ENCODE measurements at places on chromosomes 11 and 22.

DNA sequence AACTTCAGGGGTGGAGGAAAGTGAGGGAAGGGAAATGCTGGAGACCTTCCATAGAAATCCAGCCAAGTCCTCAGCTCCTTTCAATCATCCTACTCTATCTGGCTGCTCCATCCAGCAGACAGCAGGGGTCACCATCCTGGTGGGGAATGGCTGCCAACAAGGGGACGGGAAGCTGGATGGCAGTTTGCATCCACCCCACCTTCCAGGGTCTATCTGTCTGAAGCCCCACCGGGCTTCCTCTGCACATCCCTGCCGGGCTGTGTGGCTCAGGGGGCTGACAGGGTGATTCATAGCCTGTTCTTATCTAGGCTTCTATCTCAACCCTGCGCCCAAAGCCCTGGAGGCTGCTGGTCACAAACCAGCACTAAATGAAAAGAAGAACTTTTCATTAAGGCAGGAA is 1.1 kb downstream of the SYTL2 start:
- DNase-seq: peak; percentile 37

DNA sequence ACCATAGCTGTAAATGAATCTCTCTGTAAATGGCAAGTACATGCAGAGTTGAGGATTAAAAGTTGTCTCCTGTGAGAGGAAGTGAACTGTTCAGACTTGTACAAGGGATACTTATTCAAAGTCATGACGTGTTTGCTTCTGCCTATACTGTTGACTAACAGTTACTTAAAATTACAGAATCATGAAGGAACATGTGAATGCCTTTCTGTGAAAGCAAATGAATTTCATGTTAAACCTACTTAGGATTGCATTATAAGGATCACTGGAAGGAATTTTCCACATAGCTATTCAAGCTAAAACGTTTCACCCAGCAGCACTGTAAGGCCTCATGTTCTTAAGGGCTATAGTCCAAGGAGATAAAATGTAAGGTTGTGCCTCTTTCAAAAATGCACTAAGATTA is 93.4 kb upstream of the BIRC3 start:
- DNase-seq: no peak

GRCh38 chr22:37218399-37218770 is 6.1 kb upstream of the SSTR3 start:
- DNase-seq: no peak

DNA sequence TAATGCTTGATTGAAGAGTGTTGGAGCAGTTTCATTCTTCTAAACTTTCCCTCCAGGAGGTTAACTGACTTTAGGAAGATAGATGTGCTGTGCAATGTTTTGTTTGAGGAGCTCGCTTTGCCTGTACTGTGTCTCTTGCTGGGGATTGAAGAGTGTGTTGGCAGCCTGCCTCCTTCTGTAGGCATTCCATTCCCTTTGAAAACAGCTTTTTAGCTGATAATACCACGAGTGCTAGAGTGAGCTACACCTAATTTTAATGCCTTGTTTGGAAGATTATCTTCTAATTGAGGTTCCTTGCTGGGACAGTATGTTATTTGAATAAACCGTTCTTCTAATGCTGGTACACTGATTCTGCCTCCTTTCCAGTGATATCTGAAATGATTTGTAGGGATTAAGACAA is 7.2 kb downstream of the DDX10 start:
- DNase-seq: no peak

DNA sequence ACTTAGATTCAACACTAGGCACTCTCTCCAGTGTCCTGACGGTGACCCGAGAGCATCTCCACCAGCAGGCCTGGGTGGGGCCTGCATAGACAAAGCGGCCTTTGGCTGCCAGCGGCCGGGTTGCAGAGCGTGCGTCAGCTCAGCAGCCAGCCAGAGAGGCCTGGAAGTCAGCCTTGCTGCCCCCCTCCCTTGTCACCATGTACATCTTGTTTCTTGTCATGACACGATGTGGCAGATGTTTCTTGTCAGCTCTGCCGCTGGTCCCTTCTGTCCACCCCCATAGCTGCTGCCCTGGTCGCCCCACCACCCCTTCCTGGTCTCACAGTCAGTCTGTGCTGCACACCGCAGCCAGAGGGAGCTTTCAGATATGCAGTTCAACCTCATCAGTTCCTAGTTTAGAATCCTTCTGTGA is 33.1 kb upstream of the CBX7 start:
- no peak for DNase-seq

DNA sequence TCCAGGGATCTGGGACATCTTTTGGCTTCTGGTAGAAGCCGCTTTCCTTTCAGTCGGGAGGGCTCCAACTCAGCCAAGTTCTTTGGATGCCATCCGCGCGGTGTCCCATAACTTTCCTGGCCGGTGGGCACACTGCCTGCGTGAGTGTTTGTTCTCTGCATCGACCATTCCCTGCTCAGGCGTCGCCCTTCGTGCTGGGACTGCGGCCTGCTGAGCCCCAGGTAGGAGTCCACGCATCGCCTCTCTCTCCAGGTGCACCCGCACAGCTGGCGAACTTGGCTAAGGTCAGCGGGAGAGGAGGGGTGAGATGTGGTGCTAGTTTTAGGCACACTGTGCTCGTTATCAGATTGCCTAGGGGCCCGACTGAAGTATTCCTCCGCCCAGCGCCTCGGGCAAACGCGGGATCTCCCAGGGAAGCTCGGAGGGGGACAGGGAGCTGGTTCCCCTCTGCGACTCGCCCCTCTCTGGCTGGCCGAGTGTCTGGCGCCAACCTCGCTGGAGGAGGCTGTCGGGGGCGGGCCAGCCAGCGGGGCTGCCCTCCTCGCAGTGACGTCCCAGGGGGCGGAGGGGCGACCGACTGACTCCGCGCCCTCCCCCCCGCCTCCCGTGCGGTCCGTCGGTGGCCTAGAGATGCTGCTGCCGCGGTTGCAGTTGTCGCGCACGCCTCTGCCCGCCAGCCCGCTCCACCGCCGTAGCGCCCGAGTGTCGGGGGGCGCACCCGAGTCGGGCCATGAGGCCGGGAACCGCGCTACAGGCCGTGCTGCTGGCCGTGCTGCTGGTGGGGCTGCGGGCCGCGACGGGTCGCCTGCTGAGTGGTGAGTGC is at the start of gene LAYN:
Gene LAYN, plus strand, starts transcription at position 607 of the 823 bp plus-strand sequence. Its CDS starts 124 bp downstream, at position 731.
- DNase-seq: peak; percentile 81

- DNase-seq: no peak
These were observed 19.0 kb downstream of the SMCO4 start for GRCh38 chr11:93524173-93524536.

Data from activated naive CD8-positive, alpha-beta T cell treated with anti-CD3 and anti-CD28 coated beads, Interleukin-2, amount 50 U/mL, for 24 hours (primary cell).